ENCODE measurements at places on chromosomes 12 and 14. TPM values are rescaled to one million over a fixed set of nuclear protein-coding genes. Genes with fewer than 3 reads are reported as not detected.
A peak's percentile ranks its signal among the peaks of the same experiment; 100 is the strongest.

RAN gene
- 672 TPM for polyA plus RNA-seq

LGMN gene
- 128 TPM for polyA plus RNA-seq

SOX5 gene
- polyA plus RNA-seq: 6.7 TPM

GRCh38 chr14:53151523-53152183 lies 1.5 kb downstream of the DDHD1 start:
- DNase-seq: peak; percentile 15

- no peak for DNase-seq
Measured at GRCh38 chr12:122523846-122524718, 2.7 kb downstream of the RSRC2 start.
